ENCODE measurements at places on chromosomes 3 and 15.

DNA sequence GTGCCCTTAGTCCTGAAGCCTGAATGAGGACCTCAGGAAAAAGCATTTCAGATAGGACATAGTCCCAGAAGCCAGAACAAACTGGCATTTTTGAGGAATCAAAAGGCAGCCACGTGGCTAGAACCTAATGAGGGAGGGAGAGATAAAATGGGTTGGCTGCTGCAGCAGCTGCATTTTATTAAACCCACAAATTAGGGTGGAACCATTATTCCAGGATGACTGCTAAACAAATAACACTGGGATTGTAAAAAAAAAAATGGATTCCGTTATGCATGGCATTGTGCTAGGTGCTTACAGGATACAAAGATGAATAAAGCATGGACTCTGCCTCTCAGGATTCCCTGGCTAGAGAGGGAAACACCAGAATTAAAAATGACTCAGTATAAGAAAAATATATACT is 141.5 kb downstream of the SATB1 start:
- DNase-seq: no peak

- DNase-seq: no peak
Observed at GRCh38 chr3:74564560-74564959, 49.9 kb downstream of the CNTN3 start.

- no peak for DNase-seq
Observed at GRCh38 chr3:158777161-158777873, 24.5 kb upstream of the MFSD1 start.

- no peak for DNase-seq
Observed at GRCh38 chr3:111819927-111820326, 39.1 kb upstream of the PHLDB2 start.

DNA sequence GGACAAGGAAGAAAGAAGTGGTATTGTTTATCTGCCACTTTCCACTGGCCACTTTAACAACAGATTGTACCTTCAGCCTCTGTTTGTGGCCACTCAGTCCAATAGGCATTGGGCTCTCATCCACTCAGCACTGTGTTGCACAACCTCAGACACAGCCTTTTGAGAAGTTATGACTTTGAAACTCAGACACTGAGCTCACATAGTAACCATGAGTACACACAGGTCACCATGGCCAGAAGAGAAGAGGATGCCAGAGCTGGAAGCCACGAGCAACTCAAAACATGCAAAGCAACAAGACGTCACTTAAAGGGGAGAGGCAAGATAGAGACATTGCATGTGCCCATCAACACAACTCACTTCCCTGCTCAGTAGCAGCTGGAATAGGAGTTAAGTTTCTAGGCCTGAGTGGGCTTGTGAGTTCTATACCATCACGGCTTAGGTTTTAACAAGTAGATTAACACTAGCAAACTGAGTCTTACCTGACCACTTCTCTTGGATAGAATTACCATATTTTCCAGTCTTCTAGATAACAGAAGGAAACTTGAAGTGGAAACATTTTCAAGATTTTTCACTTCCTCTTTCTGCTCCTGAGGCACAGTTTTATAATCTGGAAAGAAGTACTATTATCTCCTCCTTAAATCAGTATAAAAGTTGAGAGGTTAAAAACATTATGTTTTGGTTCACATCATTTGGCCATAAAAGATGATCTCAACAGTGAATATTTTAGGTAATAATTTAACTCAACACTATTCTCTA is 103.5 kb downstream of the IMPG2 start:
- no peak for DNase-seq

DNA sequence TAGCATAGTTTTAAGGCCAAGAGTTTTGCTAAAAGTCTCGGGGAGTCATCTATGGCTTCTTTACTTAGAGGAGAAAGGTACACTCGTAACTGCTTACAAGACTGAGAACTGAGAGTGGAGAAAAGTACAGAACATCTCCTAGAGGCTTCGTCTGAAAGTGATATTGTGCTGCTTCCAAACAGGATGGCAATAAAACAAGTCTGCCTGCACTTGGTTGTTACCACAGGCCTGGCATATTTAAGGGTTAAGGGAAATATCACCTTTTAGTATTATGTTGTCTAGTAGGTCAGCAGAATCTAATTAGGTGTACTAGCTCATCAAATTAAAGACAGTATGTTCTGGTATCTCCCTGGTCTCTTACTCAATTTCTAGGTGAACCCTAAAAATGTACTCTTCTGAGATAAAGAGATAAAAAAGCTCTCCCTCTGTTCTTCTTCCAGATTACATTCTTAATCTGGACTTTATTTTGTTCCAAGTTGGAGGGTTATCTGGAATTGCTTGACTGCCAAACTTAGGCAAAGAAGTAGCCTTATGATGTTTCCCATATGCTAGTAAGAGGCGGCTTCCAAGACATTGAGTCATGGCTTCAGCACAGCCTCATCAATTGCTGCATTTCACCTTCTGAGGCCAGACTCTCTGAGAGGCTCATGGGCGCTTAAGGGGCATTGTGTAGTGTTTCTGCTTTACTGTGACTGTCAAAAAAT is 181.3 kb downstream of the LSAMP start:
- DNase-seq: no peak

DNA sequence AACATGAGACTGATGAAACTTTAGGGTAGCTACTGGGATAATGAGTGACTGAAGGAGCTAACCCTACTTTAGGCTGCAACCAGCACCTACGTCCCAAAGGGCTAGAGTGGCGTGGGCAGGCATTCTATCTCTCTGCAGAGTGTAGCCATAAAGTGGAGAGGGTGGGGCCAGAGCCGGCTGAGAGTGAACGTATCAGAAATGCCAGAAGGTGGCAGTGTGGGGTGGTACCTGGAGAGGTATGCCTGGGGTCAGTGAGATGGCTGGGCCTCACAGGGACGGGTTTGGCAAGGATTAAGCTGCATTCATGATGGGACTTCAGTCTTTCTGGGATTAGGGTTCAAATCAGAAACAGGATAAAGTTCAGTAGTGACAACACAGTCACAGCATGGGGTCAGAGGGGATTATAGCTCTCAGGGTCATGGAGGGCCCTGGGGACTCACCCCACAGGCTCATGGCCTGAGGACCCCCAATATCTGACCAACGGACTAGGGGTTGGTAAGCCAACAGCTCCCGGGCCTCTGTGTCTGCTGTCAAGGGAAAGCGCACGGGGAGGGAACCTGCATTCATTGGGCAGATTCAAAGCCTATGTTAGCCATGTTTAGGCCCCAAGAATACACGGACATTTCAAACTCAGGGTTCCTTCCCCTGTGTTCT is 86.5 kb upstream of the FOXB1 start:
- DNase-seq: peak; percentile 38

DNA sequence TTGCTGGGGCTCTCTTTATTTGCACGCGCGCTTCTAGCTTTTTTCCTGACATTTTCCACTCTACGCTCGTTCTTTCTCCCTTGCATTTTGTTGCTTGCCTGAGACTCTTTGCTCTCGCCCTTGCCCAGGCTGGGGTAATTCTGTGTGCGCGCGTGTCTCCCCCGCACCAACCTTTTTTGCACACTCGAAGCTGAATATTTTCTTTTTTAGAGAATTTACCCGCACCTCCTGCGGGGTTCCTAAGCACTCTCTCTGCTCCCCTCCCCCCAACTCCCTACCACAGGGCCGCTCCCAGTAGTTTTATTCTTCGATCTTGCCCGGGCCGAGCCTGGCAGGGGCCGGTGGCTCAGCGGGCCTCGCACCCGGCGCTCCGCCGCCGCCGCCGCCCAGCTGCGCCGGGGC is 732 bp downstream of the FAM43A start:
- DNase-seq: no peak

DNA sequence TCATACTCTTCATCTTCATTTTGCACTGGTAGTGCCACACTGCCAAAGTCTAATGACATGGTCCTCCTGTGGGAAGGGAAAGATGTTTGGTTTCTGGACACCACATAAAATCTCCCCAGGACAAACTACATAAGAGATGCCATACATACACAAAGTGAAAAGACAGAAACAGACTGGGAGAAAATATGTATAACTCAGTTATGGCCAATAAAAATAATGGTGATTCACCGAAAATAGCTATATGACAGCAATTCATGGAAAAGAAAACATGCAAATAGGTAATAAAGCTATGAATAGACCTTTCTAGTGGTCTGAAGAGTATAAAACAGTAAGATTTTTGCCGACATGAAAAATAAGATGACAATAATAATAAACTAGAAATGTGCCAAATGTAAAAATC is 5.3 kb downstream of the CEP152 start:
- DNase-seq: no peak

DNA sequence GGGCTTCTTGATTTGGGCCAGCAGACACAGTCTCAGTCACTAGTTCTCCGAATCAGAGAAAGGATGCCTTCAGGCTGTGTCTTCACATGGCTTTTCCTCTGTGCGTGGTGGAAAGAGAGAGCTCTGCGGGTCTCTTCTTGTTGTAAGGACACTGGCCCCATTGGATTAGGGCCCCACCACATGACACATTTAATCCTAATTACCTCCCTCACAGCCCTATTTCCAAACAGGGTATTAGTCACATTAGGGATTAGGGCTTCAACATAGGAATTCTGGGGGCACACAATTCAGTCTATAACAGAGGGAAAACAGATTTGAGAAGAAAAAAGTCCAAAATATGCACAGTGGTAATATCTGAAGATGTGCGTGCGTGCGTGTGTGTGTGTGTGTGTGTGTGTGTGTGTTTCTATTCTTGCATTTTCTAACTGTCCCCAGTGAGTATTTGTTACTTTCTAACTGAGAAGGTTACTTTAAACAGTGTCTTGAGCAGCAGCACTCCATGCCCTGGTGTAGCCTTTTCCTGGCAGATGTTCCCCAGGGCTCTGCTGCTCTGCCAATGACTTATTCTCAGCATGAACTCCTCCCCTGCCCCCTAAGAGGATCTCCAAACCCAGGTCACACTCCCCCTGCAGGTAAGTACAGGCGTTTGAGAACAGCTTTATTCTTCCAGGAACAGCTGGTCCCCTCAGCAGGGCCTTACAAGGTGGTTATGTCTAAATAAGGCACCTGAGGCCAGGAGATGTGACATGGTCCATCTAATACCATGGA is 72.9 kb downstream of the RPL39L start:
- DNase-seq: peak; percentile 38

GRCh38 chr3:49255718-49256511 is 21.1 kb downstream of the C3orf62 start:
- no peak for DNase-seq

GRCh38 chr3:128319741-128320141 is 146.9 kb downstream of the DNAJB8 start:
- no peak for DNase-seq

DNA sequence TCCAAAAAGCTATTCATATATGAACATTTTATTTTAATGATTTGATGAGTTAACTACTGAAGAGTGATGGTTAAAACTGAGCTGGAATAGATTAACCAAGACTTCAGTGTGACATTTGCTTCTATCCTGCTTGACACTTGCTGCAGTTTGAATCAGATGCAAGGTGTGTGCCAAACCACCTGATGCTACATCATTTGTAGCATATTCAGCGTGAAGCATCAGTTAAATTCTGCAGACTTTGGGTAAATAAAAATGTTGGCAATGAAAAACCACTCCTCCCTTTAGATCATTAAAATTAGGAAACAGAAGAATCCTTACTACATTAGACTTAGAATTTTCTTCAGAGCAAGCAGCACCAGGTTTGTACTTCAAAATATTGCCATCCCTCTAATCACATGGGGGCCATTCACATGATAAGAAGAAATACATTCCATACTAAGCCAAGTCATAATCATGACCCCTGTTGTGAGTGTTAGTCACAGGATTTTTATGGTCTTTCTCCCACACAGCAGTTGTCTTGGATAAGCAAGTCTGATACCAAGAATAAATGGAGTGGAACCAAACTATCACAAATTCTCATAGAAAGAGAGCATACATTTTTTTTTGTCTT is 160.7 kb upstream of the TNIK start:
- no peak for DNase-seq

GRCh38 chr3:38623539-38623938 is 25.9 kb downstream of the SCN5A start:
- DNase-seq: no peak

DNA sequence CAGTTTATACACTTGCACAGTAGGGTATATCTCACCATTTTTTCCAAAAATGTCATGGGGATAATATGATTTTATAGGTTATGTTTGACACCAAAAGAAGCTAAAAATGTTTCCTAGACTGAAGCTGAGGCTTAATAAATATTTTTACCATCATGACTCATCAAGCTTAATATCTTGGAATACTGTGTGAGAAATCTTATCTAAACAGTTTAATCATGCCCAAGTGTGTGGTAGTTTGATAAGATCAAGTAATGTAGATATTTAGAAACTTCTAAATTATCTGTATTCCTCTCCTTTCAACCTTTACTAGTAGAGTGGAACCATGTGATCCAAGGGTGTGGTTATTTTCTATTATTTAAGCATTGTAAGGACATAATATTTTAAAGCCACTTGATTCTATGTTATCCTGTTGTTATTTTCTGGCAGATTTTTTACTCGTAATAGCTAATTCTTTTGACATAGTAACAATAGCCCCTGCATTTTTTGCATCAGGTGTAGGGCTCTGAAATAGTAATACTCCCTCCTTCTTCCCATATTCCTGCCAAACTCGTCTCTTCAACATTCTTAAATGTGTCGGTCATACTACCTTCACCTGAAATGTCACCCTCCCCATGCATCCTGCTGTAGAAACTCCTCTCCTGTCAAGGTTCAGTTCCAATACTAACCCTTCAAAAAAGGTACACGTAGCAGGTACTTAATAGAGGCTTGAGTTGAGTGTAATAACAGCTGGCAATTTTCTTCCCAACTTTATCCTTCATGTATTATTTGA is 729.6 kb downstream of the NLGN1 start:
- DNase-seq: no peak

DNA sequence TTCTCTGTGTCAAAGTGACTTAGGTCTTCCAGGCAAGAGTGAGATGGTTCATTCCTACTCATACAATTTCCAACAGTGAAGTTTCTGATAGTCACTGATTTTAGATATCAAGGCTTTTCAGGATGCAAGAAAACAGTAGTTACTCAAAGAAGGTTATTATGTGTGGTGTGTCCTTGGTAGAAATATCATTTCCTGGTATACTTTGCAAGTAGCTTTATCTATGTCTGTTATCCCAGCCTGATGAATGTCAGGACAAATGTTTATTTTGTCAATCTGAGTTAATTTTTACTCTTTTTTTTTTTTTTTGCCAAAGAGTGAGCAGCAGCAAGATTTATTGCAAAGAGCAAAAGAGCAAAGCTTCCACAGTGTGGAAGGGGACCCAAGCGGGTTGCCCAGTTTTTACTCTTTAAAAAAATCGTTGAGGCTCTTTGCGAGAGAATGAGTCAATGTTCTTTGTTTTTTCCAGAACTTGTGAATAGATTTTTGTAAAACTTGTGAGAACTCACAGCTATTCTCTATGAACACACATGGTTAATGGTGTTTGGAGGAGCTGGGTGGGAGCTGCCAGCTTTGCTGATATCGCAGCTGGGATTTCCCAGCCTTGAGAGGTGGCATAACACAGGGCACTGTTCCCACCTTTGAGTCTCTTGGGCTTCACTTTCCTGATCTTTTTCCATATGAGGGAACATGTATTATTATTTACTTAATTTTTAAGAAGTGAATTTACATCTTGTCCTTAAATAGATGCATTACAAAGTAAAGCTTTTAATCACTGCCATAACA is 51.9 kb downstream of the SV2B start:
- DNase-seq: no peak

GRCh38 chr3:112718516-112718915 is 77.6 kb upstream of the CCDC80 start:
- no peak for DNase-seq

- DNase-seq: no peak
Observed at GRCh38 chr15:44716983-44717602, 5.8 kb downstream of the B2M start.

All from stimulated activated CD4-positive, alpha-beta T cell treated with anti-CD3 and anti-CD28 coated beads, TNF-alpha, amount 100 ng/mL, for 4 hours (primary cell).